ENCODE measurements at places on chromosomes 7 and 10.
A peak's percentile ranks its signal among the peaks of the same experiment; 100 is the strongest.

- no peak for DNase-seq
These were observed 1325.0 kb downstream of the XPNPEP1 start for GRCh38 chr10:108598320-108598695.

- no peak for DNase-seq
These were observed 131.3 kb downstream of the CTTNBP2 start for GRCh38 chr7:117741962-117742361.

- no peak for DNase-seq
These were observed 9.8 kb downstream of the CEP41 start for GRCh38 chr7:130430841-130431666.

DNA sequence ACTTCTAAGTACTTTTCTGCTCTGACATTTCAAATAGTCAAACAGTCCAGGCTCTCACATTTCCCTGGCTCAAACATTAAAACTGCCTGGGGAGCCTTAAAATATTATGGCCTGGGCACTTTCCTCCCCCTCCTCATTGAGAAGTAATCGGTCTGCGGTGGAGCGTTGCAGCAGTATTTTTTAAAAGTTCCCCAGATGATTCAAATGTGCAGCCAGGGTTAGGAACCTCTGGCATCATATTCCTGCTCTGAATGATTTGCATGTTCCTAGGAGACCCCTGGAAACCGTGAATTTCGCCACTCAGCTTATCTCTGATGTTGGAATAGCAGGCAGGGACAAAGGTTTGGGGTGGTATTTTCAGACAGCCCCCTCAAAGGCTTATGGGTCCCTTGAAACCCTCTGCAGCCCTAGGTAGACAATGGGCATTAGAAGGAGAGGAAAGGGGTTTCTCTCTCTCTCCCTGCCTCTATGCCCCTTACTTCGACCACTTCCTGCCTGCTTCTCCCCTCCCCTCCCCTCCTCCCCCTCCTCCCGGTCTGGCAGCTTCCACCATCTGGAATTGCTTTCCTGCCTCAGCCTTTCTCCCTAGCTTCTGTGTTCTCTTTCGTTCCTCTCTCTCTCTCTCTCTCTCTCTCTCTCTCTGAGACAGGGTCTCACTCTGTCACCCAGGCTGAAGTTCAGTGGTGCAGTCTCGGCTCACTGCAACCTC is 622.2 kb downstream of the GALNT17 start:
- no peak for DNase-seq

DNA sequence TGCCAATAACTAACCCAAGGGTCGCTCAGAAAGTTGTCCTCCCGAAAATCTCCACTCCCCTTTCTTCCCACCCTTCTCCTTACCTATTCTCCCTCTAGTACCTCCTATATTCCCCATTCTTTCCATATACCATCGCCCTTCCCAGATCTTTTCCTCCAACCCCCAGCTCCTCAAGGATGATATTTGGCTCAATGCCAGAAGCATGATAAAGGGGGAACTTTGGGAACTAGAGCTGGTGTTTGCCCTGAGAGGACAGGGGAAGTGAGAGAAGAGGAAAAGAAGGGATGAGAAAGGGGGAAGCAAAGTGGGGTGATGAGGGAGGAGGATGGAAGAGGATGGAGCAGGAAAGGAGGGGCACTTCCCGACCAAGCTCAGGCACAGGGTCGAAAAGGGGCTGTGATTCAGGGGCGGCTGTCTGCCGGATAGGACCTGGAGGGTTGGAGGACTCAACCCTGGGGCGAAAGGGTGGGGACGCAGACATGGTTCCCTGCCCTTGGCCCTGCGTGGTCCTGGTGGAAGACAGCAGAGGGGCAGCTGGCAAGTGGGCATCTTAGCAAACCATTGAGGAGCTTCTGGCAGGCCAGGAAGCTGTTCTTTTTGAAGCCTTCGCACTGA is 1.8 kb downstream of the OIT3 start:
- no peak for DNase-seq

DNA sequence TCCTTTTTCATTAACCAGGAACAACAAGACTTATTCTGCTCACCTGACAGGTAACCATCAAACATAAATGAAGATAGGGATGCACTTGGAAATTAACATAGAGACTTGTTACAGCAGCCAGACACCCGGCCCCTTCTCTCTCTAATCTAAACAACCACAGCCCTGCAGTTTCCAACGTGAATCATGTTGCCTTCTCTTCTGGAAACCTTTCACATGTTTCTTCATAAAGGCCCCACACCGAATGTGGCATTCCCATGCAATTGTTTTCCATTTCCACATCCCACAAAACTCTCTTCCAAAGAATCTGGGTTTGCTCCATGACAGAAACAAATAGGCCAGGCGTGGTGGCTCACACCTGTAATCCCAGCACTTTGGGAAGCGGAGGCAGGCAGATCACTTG is 15.0 kb upstream of the WDR86 start:
- no peak for DNase-seq

DNA sequence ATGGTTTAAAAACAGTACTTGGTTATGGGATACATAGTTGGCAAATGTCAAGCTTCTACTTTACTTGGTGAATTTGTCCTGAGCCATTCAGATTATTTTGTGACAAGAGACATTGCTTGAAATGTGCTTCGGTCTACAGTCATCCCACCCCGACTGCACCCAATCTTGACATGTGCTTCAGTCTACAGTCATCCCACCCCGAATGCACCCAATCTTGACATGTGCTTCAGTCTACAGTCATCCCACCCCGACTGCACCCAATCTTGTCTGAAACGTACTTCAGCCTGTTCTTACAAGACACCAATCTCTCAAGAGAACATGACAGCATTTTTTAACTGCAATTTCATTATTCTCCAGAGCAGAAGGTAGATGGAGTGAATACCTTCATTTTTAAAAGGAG is 47.8 kb downstream of the PRKCQ start:
- no peak for DNase-seq

DNA sequence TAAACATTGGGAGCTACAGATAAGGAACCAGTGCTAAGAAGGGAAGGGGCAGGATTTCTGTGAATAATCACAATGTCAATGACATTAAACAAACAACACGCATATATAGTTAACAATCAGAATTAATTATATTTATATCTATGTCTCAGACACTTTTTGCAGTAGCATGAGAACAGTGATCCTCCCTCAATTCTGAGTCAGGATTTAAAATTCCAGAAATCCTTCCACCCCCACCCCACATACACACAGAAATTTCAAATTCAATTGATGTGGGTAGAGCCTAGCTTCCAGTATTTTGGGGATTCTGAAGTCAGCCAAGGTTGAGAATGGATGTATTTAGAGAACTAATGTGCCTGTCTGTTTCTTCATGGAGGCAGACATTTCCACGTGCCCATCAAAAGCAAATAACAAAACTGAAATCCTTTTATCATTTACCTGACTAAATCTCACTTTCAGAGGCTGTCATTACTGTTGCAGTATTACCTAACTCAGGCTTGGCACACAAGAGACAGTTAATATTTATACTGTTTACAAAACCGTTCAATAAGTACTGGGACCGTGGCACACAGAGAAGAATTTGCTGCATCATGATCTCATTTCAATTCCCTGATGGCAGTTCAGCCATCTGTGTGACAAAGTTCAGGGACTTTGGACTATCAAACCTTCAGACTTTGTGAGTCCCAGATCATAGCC is 116.6 kb upstream of the PALS2 start:
- no peak for DNase-seq

DNA sequence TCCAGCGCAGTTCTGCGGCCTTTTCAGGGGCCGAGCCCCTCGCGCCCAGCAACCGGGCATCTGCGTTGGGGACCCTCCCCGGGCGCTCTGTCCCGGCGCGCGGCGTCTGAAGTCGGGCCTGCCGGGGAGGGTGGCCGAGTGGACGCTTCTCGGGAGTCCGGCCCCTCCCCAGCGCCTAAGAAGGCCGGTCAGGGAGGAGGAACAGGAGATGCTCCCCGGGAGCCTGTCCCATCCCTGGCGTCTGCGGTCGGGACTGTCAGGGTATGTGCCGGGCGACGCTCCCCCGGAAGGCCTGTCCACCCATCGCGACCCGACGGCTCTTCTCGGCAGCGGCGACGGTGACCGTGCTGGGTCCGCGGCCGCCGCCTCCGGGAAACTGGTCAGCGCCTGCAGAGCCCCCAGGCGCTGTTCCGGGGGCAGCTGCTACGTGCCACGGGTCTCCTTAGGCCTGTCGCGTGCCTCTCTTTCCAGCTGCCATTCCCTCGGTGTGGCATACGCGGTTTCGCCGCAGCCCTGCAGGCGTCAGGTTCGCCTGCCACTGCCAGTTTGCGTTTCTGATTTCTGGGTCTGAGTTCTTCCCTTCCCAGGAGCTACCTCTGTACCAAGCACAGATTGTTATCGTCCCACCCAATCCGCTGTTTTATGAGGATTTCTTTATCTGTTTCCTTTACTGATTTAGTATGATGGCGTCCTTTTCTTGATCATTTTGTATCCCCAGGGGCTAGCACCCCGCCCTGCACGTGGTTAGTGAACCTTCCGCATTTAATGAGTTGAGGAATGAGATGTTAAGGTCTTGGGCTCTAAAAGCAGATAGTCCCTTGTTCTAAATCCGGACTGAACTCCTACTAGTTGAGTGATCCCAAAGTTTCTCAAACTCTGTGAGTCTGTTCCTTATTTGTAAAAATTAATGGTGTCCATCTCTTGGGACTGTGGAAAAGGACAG is 782 bp downstream of the IFIT5 start:
- no peak for DNase-seq

- no peak for DNase-seq
These were observed 82.6 kb downstream of the AMPH start for GRCh38 chr7:38548605-38549004.

DNA sequence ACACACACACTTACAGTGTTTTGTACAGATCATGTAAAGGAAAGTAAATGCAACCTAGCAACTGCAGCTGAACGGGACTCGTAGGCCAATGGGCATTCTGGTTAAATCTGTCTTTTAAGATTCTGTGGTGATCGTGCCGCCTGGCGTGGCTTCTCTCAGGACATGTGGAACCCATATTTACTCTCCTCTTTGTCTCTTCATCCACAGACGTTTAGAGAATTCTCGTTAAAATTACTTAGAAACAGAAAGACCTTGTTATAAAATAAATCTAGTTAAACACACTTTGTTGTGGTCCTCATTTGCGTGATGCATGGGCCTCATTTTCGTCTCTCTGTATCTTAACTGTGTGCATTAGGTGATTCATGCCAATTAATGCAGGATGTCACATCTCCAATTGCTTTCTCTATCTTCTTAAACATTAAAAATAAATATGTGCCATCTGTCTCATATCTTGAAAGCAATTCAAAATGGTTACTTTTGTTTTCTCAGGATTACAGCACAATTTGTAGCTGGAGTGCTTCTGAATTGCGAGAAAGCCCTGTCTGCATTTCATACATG is 11.5 kb downstream of the KLF6 start:
- no peak for DNase-seq

- no peak for DNase-seq
These were observed 157.3 kb downstream of the TMEM178B start for GRCh38 chr7:141231018-141231792.

DNA sequence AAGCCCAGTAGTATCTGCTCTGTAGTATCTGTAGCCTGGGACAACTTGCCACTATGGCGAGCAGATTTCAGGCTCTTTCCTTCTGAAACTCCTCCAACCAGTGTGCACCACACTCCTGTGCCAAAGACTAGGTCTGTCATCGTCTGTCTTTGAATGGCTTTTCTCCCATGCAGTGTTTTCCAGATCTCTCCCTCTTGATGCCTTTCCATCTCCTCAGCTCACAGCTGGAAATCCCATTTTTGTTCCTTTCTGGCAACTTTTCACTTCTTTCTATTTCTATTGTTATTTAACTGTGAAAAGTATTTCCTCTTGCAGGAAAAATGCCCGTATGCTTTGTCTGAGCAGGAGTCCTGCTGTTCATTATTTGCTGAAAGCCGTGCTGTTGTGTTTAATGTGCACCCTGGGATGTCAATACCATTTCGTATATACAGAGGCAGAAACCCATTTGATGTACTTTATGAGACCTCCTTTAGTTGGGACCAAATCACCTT is 373.7 kb downstream of the PHTF2 start:
- DNase-seq = no peak

DNA sequence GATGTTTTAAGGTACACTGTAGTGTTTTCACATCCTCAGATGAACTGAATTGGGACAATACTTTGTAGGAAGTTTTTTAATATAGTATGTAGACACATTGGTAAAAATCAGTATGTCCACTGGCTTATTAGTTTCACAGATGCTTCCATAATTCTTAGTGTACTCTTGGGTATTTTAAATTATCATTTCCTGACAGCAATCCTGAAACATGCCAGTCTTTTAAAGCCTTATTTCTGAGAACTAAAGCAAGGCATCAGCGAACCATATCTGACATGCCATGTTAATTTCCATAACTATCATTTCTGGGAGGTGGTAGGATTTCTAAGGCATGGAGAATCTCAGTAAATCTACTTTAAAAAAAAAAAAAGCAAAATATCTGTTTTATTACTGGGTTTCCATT is 266.4 kb downstream of the ADK start:
- no peak for DNase-seq

- no peak for DNase-seq
These were observed 283.3 kb upstream of the PRKCQ start for GRCh38 chr10:6863381-6863780.

DNA sequence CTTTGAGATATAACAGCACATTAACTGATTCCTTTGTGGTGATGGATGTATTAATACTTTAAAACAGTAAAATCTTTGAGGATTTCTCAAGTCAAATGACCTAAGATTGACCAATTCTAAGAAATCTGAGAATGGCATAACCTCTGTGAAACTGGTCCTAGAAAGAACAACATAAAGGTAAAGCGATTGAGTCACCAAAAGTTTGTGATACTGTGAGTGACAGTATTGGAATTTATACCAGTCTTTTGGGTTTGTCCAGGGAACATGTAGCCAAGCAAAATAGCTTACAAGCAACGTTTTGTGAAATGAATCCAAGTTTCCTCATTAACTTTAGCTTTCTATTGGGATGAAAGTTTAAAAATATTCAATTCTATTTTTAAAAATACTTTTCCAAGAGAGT is 157.4 kb upstream of the TMEM196 start:
- no peak for DNase-seq

DNA sequence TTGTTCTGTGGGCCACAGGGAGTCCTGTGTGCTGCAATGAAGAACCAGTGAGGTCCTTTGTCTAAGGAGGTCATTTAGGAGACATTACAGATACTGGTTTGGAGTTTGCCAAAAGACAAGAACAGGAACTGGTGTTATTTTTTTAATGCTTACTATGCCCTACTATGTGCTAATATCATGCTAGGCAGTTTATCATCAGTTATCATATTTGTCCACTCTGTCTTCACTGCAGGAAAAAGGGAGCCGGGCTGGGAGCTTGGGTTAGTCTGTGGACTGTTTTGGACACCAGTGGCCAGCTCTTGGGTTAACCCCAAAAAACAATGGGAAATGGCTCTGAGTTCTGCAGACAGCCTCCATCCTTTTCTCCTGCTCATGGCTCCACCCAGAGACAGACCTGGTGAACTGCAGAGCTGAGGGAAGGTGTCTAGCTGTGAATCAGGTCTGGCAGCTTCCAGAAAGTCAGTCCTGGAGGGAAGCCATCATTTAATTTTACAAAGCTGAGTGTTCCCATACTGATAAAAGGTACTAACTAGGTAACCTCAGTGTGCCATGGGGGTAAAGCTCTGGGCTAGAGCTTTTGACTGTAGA is 101.2 kb upstream of the ZNF746 start:
- no peak for DNase-seq

- no peak for DNase-seq
These were observed 59.8 kb downstream of the VAX1 start for GRCh38 chr10:117078168-117078837.

GRCh38 chr10:131829156-131829930 is 71.5 kb upstream of the PPP2R2D start:
- no peak for DNase-seq

- no peak for DNase-seq
These were observed 844.9 kb upstream of the PHF14 start for GRCh38 chr7:10128748-10129147.

- DNase-seq = peak; percentile 15
These were observed 139.9 kb downstream of the CCDC71L start for GRCh38 chr7:106520962-106521514.
